Frontal cortex (tissue), 4 donors: ENCODE measurements at places on chromosomes 7 and 10.

- DNase-seq = no peak
Measured at GRCh38 chr7:90210475-90210874, 1.1 kb upstream of the STEAP2 start.

DNA sequence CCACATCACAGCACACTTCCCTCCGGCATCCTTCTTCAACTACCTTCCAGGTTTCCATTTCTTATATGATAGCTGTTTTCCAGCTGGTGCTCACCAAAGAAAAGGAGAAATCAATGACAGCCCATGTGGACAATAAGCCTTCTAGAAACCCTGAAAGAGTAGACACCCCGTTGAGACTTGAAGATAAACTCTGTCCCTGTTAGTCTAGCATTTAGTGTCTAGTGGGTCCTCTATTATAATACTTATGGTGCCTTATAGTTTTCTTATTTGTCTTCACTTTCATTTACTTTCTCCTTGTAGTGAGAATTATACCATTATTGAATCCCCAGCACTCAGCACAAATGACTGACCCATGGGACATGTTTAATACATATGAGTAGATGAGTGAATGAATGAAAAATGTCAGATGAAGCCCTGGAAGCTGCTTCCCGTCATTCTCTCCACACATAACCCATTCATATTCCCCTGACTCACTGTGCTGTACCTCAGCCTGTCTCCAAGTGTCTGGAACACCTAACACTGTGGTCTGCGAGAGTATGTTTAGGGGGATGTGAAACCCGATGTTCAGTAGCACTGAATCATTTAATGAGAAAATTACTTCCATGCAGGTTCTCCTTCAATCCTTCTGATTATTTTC, 377.6 kb downstream of the GPR158 start:
- no peak for DNase-seq

GRCh38 chr7:137081321-137082093, 213.1 kb downstream of the CHRM2 start:
- DNase-seq = no peak

DNA sequence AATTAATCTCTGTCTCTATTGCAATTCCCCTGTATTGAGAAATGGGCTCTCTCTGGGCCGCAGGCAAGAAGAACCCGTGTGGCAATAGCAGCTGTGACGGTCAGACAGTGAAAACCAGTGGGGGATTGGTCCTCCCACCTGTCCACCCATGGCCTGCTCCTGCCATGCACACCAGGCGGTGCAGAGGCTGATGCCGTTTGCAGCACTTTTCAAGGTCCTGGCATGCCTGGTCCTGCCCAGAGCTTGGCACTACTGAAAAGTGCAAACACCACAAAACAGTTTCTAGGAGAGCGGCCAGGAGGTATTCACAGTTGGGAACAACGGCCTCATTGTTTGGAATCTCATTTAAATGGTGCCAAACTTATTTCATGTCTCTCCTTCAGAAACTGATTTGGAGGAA, 41.5 kb downstream of the PSPH start:
- DNase-seq = peak; percentile 18

GRCh38 chr7:44490351-44491200, at the start of gene NUDCD3:
NUDCD3 (minus strand) TSS chr7:44490658; CDS start chr7:44490600, 58 bp downstream.
- DNase-seq = peak; percentile 87

- no peak for DNase-seq
Measured at GRCh38 chr7:40507166-40507565, 372.4 kb downstream of the SUGCT start.

DNA sequence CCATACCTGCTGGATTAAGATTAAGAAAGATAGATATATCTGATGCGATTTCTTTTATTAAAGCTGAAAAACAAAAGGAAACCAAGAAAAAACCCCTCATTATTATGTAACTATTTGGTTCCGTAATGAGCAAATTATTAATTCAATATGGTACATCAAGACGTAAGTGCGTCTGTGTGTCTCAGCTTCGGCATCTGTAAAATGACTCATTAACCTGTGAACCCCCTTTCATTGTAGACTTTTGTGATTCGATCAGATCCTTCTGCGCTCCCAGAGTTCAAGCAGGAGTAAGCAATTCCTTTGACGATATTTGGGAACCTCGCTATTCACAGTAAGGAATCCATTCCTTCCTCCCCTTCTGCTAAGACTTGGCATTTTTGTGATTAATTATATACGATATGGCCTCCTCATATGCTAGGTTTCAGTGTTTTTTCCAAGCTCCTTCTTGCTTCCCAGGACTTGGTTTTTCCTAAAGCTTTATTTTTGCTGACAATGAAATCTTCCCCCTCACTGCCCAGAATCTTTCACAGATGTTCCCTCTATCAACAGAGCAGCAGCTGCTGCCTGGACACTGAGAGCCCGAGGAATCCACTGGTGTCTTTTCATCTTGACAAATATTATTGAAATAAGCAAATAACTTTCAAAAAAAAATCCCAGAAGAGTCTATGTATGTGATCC, 171.7 kb upstream of the CELF2 start:
- DNase-seq = no peak

- DNase-seq = no peak
Measured at GRCh38 chr7:124792696-124793095, 27.1 kb upstream of the GPR37 start.
